ENCODE measurements at places on chromosomes 7 and 10.
A peak's percentile ranks its signal among the peaks of the same experiment; 100 is the strongest.

- no peaks in the 10 kb centered on the region for H3K27me3 ChIP-seq
- no peaks in the 10 kb centered on the region for H3K36me3 ChIP-seq
- H3K4me3 ChIP-seq = no peak overlapping the region
- H3K27ac ChIP-seq = no peak overlapping the region
Observed at GRCh38 chr10:11907914-11908313, 84.8 kb downstream of the PROSER2 start.

DNA sequence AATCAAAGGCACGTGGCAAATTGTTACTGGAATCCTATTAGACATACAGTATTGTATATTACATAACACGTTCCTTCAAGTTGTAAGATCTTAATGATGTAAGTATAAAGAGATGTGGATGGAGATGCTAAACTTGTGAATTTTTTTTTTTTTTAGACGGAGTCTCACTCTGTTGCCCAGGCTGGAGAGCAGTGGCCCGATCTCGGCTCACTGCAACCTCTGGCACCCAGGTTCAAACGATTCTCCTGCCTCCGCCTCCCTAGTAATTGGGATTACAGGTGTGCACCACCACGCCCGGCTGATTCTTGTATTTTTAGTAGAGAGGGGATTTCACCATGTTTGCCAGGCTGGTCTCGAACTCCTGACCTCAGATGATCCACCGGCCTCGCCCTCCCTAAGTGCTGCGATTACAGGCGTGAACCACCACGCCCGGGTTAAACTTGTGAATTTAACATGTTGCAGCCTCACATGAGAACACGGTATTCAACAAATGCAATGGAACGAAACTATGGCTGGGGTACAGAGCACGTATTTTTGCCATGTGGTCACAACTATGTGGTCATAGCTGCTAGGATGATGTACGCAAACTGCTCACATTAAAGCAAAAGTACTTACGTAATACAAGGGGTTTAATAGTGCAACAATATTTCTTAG is 818 bp upstream of the SUPV3L1 start:
- H3K4me1 ChIP-seq = peaks cover 15% of the 10 kb centered on the region
- no peak for DNase-seq
- H3K4me3 ChIP-seq = peak overlapping the region; percentile 77
- H3K27me3 ChIP-seq = no peaks in the 10 kb centered on the region
- peaks cover 13% of the 10 kb centered on the region for H3K36me3 ChIP-seq

- DNase-seq = no peak
- H3K4me1 ChIP-seq = no peaks in the 10 kb centered on the region
- no peak overlapping the region for H3K27ac ChIP-seq
Observed at GRCh38 chr7:83849131-83849530, 200.2 kb upstream of the SEMA3E start.

DNA sequence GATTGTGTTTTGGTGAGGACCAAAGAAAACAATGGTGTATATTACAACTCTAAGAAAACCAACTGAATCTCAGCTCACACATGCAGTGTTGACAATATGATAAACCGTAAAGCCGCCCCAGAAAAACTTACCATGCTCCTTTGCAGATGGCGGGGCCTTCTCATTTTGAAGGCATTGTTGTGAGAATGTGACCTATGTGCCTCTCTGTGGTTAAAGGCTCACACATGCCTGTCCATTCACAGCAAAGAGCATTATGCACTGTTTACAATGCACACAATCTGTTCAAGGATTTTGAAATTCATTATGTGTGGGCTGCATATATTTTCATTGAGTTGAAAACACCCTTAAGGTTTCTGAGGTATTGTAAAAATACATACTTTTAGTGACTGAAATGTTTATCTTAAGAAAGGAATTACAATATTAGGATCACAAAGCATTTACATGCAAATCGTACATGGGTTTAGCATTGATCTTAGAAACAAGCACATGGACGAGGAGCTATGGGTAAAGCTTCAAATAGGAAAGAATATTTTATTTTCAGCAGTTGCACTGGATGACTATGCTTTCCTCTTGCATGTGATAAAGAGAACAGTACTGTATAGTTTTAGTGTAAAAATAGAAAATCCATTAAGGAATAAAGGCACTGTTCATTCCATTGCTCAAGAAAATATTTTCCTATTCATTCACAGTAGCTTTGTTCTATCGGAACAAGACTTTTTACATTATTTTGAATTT is 334.3 kb downstream of the ARL4A start:
- no peaks in the 10 kb centered on the region for H3K4me1 ChIP-seq
- no peak overlapping the region for H3K4me3 ChIP-seq
- DNase-seq = no peak
- no peak overlapping the region for H3K27ac ChIP-seq

- H3K4me3 ChIP-seq = no peak overlapping the region
- H3K4me1 ChIP-seq = no peaks in the 10 kb centered on the region
- no peak for DNase-seq
- H3K27ac ChIP-seq = no peak overlapping the region
Observed at GRCh38 chr10:1287971-1288401, 231.8 kb downstream of the WDR37 start.

DNA sequence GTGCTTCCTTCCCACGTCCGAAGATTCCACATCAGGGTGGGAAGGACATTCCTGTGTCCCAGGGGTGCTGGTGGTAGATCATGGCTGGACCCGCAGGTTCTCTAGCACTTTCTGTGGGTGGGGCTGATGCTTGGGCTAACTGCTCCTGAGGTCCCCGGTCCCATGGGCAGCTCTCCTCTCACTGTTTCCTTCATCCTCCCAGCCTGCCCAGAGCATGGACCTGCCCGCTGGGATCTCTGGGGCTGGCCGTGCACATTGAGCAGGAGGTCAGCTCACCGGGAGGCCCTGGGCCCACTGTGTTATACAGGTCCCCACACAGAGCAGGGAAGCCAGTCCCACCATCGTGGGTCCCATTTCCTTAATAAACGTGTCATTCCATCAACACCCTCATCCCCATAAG is 502.3 kb downstream of the TCERG1L start:
- H3K27me3 ChIP-seq = no peaks in the 10 kb centered on the region
- H3K4me1 ChIP-seq = no peaks in the 10 kb centered on the region
- H3K27ac ChIP-seq = no peak overlapping the region
- no peaks in the 10 kb centered on the region for H3K36me3 ChIP-seq
- H3K4me3 ChIP-seq = no peak overlapping the region

- no peak overlapping the region for H3K27ac ChIP-seq
- no peaks in the 10 kb centered on the region for H3K27me3 ChIP-seq
- no peaks in the 10 kb centered on the region for H3K36me3 ChIP-seq
- DNase-seq = no peak
Observed at GRCh38 chr7:131745390-131746248, 189.2 kb upstream of the PODXL start.

DNA sequence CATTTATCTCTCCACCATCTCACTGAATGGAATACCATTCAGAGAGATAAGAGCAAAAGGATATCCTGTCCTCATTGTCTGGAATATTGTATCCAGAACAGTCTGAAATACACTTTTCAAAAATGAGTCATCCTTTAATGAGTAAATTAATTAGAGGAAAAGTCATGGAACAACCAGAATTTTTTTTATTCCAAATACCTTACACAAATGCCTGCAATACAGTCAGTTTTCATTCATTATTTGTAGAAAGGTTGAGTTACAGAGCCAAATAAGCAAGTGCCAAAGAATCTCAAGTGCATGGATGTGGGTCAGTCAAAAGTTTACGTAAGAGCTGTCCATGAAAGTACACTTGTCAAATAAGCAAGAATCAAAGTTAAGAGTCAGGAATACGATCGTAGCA is 482.6 kb downstream of the IPMK start:
- no peak overlapping the region for H3K4me3 ChIP-seq
- H3K4me1 ChIP-seq = no peaks in the 10 kb centered on the region
- no peak for DNase-seq
- no peaks in the 10 kb centered on the region for H3K36me3 ChIP-seq
- no peaks in the 10 kb centered on the region for H3K27me3 ChIP-seq
- H3K27ac ChIP-seq = no peak overlapping the region

DNA sequence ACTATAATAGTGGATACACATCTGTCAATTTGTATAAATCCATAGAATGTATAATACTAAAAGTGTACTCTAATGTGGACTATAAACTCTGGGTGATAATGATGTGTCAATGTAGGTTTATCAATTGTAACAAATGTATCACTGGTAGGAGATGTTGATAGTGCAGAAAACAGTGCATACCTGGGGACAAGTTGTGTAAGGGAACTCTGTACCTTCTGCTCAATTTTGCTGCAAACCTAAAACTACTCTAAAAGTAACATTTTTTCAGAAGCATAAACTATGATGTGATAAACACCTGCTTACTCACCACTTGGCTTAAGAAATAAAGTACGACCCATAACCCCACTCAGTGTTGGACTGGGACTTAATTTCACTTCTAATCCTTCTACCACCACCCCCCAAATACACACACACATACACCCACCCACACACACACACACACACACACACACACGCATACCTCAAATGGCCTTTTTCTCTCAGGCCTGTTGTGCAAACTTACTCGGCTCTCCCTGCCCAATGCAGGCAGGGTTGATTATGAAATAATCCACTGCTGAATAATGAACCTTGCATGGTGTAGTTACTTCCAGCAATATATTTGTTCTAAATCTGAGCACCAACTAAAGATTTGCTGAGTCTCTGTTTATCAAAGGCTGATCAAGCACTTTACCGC is 154.1 kb upstream of the KMT2E start:
- H3K27ac ChIP-seq = no peak overlapping the region
- DNase-seq = no peak
- no peaks in the 10 kb centered on the region for H3K36me3 ChIP-seq
- H3K4me1 ChIP-seq = peaks cover 12% of the 10 kb centered on the region
- H3K4me3 ChIP-seq = no peak overlapping the region
- H3K27me3 ChIP-seq = no peaks in the 10 kb centered on the region

DNA sequence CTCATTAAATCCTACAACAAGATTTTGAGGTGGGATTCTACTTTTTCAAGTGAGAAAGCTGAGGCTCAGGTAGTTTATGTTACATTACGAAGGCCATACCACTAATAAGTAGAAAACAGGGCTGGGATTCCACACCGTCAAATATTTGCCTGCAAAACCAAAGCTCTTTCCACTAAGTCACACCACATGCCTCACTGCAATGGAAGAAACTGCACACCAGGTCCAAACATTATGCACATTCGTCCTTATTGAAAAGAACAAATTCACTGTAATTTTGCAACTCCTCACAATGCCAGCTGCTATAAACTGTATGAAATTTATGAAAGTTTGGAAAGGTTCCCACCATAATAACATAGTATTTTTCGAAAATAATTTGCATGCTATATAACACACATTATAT is 66.5 kb downstream of the DGKB start:
- H3K4me1 ChIP-seq = no peaks in the 10 kb centered on the region
- DNase-seq = no peak
- no peaks in the 10 kb centered on the region for H3K27me3 ChIP-seq
- H3K27ac ChIP-seq = no peak overlapping the region

DNA sequence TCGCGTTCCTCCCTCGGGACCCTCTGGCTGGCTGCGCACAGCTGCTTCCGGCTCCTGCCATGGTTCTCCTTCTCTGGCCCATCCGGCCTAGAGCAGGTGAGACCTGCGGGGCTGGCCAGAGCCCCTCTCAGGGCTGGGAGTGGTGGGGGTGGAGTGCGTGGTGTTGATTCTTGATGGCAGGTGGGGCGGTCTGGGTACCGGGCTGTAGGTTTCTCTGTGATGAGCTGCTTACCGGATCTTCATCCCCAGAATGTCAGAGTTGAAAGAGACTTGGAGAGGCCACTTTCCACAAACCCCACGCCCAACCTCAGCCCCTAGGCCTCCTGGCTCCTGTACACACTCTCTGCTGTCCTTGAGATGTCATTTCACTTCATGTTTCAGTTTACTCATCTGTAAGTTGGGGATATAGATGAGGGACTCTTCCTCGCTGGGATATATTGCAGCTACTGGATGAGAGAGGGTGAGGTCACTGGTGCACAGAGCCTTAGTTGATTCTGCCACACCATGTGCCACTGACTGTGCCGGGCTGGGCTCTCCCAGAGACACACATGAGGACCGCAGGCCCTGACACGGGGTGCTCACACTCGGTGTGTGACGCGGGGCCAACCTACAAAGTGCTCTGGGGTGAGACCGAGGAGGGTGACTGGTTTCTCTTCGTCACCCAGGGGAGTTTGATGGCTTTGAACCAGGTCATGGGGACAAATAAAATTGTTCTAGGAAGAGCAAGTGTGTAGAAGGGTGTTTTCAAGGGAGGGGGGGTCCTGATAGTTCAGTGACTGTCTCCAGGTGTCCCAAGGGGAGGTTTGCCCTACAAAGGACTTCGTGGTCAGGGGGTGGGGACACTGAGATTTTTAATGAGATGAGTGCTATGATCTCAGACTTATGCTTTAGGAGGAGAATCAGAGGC is 29.5 kb downstream of the ZNF775 start:
- peaks cover 28% of the 10 kb centered on the region for H3K4me1 ChIP-seq
- H3K27me3 ChIP-seq = no peaks in the 10 kb centered on the region
- DNase-seq = no peak
- H3K36me3 ChIP-seq = no peaks in the 10 kb centered on the region

GRCh38 chr10:17507538-17507937 is 53.1 kb upstream of the ST8SIA6 start:
- no peaks in the 10 kb centered on the region for H3K27me3 ChIP-seq
- no peak overlapping the region for H3K27ac ChIP-seq
- H3K4me1 ChIP-seq = peaks cover 56% of the 10 kb centered on the region
- H3K36me3 ChIP-seq = no peaks in the 10 kb centered on the region
- no peak overlapping the region for H3K4me3 ChIP-seq

DNA sequence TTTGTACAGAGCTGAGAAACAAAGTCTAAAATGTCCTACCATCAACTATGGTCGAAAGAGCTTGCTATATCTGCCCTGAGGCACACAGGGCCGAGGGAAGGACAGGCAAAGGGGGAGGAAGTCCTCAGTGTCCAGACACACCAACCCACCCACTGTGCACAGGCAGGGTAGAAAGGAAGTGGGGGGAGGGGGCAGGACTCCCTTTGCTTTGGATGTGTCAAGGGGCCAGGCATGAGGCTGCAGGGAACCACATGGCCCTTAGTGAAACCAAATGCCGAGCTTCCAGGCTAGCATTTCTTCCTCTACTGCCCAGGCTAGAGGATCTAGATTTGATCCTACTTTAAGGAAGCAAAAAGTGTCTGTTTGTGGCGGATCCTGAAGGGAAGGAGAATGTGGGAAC is 28.6 kb downstream of the KCNH2 start:
- no peaks in the 10 kb centered on the region for H3K27me3 ChIP-seq
- H3K4me3 ChIP-seq = no peak overlapping the region
- no peak overlapping the region for H3K27ac ChIP-seq
